Head of caudate nucleus (tissue), 42 donors: ENCODE measurements at places on chromosomes 5 and 9.

- no peak for DNase-seq
Measured at GRCh38 chr5:160233215-160233614, 3.9 kb downstream of the FABP6 start.

DNA sequence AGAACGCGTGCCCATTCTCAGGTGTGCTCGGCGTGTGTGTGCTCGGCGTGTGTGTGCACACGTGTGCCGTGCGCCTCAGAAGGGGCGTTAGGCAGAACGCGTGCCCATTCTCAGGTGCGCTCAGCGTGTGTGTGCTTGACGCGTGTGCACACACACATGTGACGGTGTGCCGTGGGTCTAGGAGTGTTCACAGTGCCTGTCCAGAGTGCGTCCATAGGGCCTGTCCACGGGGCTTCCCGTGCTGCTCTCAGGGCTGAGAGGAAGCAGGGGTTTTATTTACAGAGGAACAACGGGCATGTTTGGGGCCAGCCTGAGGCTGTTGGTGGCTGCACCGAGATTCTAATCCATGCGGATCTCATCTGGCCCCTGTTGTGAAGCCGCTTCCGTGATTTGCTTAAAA is 14.2 kb upstream of the AHRR start:
- DNase-seq: no peak

GRCh38 chr9:13731637-13732036 is 452.1 kb upstream of the MPDZ start:
- no peak for DNase-seq

DNA sequence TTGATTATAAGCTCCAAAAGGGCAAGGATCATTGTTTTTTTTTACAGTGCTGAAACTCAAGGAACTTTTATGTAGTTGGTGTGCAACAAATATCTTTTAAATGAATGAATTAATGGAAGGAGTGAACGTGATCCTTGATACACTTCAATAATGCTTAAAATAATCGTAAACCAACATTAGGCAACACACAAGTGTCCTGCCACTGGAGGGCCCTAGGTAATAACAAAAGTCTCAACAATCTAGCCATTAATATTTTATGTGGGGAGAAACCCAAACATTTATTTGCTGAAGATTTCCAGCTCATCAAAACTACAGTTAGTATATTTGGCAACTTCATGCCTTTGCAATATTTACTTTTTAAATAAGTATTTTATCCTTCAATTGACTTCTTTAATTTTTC is 309.0 kb upstream of the FBXL7 start:
- DNase-seq: no peak

DNA sequence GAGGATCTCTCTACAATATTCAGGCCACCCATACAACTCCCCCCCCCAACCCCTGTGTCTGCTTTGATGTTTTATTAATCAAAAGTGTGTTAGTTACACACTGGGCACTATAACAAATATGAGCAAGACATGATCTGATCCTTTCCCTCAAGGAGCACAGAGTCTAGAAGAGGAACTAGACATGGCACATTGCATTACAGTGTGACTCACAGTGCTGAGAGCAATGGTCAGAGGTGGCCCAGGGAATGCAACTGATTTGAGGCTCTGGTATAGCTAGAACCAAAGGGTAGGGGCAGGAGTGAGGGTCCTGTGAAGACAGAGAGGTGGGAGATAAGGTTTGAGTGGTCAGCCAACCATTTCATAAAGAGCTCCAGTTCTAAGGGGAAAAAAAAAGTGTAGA is 539.2 kb downstream of the ACTL7B start:
- DNase-seq: no peak

DNA sequence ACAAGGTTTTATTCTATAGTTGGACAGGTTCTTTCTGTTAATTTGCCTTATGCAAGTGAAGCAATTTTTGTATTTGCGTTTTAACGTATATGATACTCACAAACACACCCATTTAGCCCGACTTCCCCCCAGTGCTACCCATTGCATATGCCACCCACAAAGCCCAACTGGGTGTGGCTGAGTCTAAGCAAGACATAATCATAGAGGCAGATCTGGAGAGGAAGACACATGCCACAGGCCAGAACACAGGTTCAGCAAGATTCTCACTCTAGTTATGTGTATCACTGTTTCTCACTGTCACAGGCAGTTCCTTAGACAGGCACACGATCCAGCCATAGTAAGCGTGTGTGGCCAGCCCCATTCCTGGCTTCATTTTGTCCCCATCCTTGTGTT is 29.0 kb upstream of the PUM3 start:
- no peak for DNase-seq

DNA sequence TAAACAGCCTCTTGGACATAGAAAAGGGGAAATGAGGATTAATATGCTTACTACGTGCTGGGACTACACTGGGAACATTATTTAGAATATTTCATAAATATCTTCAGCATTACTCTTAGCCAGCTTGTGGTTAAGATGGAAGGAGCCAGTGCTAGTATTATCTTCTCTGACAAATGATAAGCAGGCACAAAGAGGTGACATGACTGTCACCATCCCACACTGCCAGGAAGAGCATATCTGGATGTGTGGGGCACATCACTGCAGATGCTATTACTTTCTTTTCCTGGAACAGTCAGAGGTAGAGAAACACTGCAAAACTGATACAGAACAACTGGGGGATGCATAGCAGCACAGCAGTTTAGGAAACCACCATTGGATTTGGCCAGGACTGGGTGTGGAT is 281.0 kb upstream of the TNC start:
- DNase-seq: peak; percentile 52

- DNase-seq: no peak
Measured at GRCh38 chr9:89277454-89277853, 33.5 kb upstream of the CKS2 start.

- no peak for DNase-seq
Measured at GRCh38 chr5:147065071-147065470, 169.8 kb upstream of the STK32A start.

- DNase-seq: peak; percentile 74
Measured at GRCh38 chr9:96875461-96876142, 21.3 kb upstream of the ZNF782 start.

- no peak for DNase-seq
Measured at GRCh38 chr5:80234116-80234948, 21.5 kb downstream of the SERINC5 start.

DNA sequence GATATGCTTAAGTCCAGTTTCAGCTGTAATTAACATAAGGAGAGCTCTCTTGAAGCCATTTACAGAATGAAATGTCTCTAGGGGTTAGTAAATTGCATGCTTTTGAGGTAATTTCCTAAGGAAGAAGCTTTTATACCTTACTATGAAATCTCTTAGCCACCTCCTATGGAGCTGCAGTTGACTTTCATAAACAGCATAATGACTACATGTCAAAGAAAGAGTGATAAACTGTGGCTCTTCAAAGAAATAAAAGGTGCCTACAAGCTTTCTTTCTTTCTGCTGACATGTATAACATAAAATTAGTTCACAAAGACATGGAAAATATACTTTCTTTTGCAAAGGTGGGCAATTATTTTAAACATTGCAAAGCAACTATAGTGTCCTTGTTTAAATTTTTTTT is 90.8 kb downstream of the TMEM167A start:
- DNase-seq: no peak

DNA sequence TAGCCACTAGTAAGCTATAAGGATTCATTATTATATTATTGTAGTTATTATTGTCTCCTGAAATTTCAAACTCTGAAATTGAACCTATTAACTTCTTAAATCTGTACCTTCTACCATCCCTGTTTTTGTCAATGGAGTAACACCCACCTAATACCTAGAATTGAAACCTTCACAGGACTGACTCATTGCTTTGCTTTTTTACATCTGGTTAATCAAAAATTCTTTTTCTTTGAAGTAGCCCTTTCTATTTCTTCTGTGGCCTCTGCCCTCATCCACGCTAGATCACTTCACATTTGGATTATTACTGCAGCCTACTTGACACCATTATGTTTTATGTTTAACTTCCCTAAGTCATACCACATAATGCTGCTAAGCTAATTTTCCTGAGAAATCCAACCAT is 35.6 kb downstream of the RBM27 start:
- no peak for DNase-seq

GRCh38 chr5:88765798-88766197 is 117.2 kb downstream of the MEF2C start:
- DNase-seq: no peak

DNA sequence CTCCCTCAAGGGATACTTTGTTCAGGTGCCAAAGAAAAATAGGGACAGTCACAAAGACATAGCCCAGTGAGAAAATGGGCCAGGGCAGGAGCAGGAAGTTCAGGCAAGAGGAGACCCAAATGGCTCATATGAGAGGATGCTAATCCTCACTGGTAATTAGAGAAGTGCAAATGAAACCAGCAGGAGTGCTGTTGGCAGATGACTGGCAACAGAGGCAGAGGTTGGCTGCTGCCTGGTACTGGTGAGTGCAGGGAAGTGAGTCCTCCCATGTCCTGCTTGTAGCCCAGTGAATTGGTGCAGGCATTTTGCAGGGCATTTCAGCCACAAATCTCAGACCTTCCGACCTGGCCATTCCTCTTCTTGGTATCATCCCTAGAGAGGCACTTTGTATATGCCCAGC is 23.5 kb downstream of the ODF2 start:
- no peak for DNase-seq

- DNase-seq: no peak
Measured at GRCh38 chr9:119003201-119003611, 366.0 kb downstream of the BRINP1 start.

DNA sequence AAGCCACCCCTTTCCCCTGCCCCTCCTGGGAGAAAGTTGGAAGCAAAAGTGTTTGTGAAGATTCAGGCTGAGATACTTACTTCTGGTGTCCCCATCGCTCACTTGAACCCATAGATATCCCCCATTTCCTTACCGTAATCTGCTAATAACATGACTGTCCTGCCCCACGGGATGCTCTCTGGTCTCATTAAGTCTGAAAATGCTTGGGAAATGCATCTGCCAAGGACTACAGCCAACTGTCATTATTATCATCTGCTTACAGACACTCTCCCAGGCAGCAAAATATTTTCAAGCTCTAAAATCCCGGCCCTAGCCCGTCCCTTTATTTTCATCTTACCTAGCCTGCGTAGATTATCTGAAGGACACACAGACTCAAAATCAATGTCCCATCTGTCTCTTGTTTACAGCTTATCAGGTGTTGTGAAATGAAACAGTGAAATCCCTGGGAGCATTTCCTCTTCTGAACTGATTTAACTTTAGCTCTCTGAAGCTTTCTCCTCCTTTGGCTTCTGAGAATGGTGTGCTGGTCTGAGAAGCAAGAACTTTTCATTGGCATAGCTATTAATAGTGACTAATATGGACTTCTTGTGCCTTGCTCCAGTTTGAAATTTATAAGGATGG is 126.9 kb upstream of the OSMR start:
- no peak for DNase-seq

GRCh38 chr9:105346273-105346672 is 101.6 kb upstream of the FSD1L start:
- DNase-seq: no peak

- DNase-seq: no peak
Measured at GRCh38 chr9:21086538-21086937, 8.8 kb upstream of the IFNB1 start.
